ENCODE measurements at places on chromosomes 2 and 18.

GRCh38 chr2:119377294-119377992, 10.7 kb downstream of the DBI start:
- DNase-seq: no peak

DNA sequence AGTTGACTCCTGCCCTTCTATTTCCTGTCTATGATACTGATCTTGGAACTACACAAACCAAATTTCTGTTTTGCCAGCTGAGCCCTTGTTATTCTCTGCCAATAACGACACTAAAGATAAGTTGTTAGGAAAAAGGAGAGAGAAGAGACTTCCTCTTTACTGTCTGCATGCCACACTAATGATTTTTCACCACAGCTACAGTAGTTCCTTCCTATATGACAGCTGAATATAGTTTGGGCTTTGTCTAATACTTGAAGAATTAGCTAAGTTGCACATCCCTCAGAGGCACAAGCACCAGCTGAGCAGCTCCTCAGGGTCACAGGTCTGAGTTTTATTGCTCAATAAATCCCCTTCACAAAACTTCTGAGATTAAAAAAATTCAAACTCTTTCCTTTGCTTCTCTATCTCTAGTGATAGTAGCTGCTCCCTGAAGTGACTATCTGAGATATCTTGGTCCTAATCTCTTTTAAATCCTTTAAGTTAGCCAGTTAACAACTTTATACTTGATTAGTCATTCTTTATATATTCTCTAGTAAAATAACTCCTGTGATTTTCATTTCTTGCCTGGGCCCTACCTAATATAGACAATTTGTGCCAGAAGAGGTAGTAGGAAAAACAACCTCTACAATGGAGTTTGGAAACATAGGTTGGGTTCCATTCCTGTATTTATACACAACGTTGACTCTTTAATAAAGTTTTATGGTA, 253.0 kb upstream of the CNTNAP5 start:
- DNase-seq: no peak

GRCh38 chr2:86297382-86298147, 39.9 kb downstream of the REEP1 start:
- DNase-seq: peak; percentile 42

- DNase-seq: no peak
Measured at GRCh38 chr2:99890568-99891427, 251.6 kb downstream of the AFF3 start.

DNA sequence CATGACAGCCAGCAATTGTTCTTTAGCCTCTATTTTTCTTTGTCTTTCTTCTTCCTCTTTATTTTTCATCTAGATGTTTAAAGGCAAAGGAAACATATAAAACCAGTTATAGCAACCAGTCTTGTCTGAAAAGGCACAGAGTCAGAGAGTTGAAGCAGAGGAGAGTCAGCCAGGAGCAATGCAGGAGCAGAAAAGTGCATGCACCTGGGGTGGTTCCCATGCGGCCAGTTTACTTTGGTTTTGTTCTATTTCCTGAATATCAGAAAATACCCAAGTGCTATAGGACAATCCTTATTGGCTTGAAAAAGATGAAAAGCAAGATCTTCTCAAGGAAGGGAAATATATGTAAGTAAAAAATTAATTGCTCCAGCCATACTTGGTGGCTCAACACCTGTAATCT, 44.9 kb downstream of the CFAP210 start:
- no peak for DNase-seq

- no peak for DNase-seq
Measured at GRCh38 chr2:177322801-177323261, 58.3 kb upstream of the NFE2L2 start.
